Cerebellum (tissue), 4 donors: ENCODE measurements at places on chromosomes 7 and 10.
A peak's percentile ranks its signal among the peaks of the same experiment; 100 is the strongest.

- peak; percentile 85 for DNase-seq
Measured at GRCh38 chr7:142088022-142088714, 23.4 kb upstream of the MGAM2 start.

DNA sequence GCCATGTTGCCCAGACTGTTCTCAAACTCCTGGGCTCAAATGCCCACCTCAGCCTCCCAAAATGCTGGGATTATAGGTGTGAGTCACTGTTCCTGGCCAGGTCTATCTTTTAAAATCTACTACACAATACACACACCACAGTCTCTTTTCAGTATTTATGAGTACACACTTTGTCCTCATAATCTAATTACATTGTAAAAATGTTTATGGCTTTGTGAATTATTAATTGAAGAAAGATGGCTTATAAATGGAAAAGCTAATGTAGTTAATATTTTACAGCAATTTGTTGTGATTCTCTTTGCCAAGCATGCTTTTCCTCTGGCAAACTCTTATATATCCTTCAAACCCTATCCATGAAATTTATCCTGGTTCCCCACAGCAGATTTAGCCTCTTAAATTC lies 22.0 kb downstream of the LAMB4 start:
- DNase-seq: no peak

GRCh38 chr7:73774923-73775322 lies 4.9 kb upstream of the CLDN3 start:
- DNase-seq: no peak

GRCh38 chr7:34946486-34946885 lies 90.8 kb downstream of the DPY19L1 start:
- no peak for DNase-seq

- no peak for DNase-seq
Measured at GRCh38 chr10:88395677-88396076, 187.4 kb downstream of the RNLS start.

DNA sequence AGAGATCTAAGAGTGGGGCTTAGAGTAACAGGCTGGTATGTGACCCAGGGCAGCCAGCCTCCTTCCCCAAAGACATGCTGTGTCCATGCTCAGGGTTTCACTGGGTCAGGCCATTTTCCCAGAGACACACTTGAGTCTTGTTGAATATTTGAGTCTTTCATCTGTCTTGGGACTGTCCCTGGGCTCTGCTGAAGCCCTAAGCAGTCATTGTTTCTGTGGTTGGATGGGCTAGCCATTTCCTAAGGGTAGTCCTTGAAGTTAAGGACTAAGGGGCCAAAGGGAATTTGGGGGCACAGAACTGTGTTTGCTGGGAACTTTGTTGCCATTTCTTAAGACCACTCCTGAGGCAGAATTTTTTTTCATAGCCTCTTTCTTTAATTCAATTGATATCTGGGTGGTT lies 98.4 kb upstream of the SAMD8 start:
- DNase-seq: no peak

- DNase-seq: no peak
Measured at GRCh38 chr7:31368620-31369019, 28.1 kb upstream of the NEUROD6 start.

DNA sequence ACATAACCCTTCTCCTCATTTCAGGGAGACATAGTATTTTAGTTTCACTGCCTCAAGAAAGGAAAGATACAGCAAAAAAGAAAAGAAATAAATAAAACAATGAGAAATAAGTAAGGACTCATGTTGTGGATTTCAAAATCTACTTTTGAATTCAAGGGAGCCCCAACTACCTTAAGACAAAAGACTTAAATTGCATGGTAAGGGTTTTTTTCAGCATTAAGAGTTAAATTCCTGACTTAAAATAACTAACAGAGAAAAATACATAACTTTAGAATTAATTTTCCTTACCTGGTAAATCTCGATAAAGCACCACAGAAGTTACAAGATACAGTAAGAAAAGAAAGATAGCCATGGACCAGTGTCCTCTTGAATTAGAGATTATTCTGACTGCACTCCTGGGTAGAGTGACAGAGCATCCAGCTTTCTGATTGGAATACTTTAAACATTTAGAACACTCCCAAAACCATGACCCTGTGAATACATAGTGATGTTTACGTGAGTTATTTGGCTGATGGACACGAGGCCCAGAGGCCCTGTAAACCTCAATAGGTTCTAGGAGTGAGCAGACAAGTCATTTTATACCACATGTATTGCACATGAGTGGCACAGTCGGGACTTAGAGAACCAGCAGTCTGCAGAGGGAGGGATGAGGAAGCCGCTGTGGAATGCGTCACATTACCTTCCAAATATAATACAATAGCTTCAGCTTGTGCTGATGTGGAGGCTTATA lies 292.5 kb upstream of the SEMA3C start:
- no peak for DNase-seq

GRCh38 chr7:103859709-103860108 lies 129.7 kb downstream of the RELN start:
- no peak for DNase-seq

DNA sequence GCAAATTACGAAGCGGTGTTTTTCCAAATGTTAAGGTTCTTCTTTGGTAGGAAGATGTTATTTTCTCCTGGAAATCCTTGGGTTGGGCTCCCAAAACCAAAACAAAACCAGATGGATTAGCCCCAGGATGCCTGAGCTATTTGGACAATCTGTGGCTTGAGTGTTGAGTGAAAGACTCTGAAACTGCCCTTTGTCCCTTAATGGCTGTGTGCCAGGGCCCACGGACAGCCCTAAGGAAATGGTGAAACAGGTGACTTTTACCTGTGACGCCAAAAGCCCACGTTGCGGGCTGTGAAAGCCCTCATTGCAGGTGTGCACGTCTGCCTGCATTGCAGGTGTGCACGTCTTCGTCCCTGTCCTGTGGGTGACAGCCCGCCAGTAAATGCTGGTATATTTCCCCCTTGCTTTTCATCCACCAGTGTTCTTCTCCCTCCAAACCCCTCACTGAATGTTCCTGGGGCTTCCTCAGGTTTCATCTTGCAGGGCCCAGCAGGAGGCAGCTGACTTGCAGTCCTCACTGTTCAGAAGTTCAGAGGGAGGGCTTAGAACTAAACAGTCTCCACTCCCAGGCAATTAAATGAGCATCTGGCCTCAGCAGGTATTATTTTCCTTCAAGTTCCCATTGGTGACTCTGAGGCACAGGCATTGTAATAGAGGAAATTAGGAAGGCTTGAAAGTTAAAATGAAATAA lies 10.7 kb downstream of the PFKP start:
- peak; percentile 74 for DNase-seq

DNA sequence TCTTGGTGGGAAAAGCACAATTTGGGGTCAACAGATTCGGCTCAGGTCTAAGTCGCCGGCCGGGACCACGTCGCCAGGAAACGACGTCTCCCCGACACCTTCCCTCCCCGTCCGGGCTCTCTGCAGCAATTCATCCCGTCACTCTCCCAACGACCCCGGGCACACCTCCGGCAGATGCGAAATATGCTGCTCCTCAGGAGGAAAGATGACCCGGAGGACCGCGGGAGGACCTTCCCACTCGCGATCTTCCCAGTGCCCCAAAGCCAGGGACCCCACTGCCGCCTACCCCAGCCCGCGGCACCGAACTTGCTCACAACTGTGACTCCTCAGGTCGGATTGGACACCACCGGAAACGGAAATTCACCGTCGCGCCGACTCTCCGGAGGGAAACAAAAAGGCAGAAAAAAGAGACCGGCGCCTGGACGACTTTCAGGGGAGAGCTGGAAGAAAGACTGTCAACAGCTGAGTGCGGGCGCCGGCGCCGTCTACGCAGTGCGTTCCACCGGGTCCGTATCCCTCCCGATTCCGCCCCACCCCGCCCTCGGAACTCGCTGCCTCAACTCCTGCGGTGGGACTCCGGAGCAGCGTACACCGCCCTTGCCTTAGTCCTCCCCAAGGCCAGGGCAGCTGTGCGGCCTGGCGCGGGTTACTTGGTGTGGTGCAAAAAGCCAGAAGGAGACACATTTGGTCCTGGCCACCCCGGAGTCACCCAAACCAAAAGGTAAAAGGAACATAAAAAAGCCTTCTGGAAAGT lies 13.8 kb upstream of the SEC24C start:
- DNase-seq: peak; percentile 83

DNA sequence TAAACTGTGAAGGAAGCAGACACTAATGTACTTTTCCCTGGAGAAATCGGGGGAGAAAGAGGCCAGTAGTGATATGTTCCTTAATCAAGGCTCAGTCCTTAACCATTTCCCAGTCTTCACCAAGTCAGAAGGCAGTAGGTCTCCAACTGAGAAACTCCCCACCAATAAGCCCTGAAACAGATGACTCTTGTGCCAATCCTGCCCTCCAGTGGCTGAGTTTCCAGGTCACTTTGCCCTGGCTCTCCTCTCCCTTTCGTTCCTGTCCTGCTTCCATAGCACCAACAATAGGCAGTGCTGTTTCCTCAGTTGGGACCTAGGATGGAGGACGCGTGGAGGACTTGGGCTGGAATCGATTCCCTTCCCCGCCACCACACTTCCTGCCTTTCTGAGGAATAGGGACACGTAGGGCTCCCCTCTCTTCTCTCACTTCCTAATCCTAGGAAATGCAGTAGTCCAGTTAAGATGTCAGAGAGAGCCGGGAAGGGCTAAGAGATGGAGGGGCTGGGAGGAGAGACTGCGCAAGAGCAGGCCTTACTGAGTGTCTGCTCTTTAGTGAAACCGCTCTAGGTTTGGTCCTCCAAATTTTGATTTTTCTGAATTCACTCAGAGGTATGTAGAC lies 23.4 kb downstream of the ATOH7 start:
- peak; percentile 44 for DNase-seq

GRCh38 chr10:127720142-127720541 lies 16.8 kb upstream of the FOXI2 start:
- no peak for DNase-seq

- DNase-seq: no peak
Measured at GRCh38 chr10:130500261-130501000, 364.2 kb downstream of the GLRX3 start.

DNA sequence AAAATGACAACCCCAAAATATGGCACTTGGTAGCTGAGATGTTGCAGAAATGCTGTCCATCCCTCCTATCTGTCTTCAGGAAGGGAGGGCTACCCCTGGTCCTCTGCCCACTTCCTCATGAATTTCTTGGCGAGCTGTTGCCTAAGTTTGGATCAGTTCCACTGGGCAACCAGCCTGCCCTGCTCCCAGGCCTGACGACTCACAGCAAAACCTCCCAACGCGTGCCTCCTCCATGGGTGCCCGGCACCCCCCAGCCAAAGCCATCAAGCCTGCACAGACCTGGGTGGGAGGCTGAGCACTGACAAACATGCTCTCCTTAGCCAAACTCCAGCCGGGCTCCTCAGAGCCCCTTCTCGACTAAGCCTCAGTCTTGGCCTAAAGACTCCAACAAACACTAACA lies 8.9 kb downstream of the VSTM4 start:
- DNase-seq: peak; percentile 72

- DNase-seq: no peak
Measured at GRCh38 chr7:141943846-141944245, 2.9 kb downstream of the CLEC5A start.

DNA sequence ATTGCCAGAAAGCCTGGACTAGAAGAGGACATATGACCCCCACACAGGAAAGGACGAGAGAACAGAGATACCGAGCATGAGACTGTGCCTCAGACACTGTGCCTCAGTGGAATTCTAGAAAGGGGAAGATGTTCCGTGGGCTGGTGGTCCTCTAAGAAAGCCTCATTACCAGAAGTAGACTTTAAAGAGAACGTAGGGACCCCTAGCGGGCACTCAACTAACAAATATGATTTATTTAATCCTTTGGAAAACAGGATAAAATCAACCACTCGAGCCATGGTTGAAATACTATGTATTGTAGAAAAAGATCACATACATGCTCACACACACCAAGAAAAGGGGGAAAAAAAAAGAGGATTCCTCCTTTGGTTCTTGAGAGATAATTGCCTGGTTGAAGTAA lies 701.2 kb upstream of the SORCS1 start:
- DNase-seq: no peak

- DNase-seq: no peak
Measured at GRCh38 chr10:32976338-32976737, 18.3 kb upstream of the ITGB1 start.

DNA sequence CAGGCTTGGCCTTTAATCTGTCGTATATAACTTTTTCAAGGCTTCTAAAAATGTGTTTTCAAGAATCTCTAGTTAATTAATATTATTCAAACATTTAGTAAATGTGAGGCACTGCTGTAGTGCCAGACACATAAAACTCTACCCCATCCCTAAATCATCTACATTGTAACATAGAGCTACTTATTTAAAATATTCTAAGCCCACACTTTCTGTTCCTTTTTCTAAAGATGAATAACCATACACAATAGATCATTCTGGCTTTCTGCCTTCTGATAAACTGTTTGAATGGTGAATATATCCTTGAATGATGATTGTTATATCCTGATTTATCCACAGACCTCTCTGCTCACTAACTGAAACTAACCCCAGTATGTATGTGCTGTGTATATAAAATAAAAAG lies 41.4 kb downstream of the BRAF start:
- DNase-seq: no peak

GRCh38 chr10:34739915-34740314 lies 75.2 kb downstream of the PARD3 start:
- DNase-seq: no peak

- DNase-seq: no peak
Measured at GRCh38 chr10:98370831-98371820, 43.9 kb downstream of the PYROXD2 start.

GRCh38 chr10:25072786-25073185 lies 56.4 kb downstream of the THNSL1 start:
- no peak for DNase-seq

GRCh38 chr10:49280001-49280408 lies 19.0 kb upstream of the C10orf71 start:
- DNase-seq: no peak

- no peak for DNase-seq
Measured at GRCh38 chr10:18606051-18606695, 45.2 kb downstream of the NSUN6 start.

- DNase-seq: no peak
Measured at GRCh38 chr7:78783179-78783962, 670.1 kb downstream of the MAGI2 start.

DNA sequence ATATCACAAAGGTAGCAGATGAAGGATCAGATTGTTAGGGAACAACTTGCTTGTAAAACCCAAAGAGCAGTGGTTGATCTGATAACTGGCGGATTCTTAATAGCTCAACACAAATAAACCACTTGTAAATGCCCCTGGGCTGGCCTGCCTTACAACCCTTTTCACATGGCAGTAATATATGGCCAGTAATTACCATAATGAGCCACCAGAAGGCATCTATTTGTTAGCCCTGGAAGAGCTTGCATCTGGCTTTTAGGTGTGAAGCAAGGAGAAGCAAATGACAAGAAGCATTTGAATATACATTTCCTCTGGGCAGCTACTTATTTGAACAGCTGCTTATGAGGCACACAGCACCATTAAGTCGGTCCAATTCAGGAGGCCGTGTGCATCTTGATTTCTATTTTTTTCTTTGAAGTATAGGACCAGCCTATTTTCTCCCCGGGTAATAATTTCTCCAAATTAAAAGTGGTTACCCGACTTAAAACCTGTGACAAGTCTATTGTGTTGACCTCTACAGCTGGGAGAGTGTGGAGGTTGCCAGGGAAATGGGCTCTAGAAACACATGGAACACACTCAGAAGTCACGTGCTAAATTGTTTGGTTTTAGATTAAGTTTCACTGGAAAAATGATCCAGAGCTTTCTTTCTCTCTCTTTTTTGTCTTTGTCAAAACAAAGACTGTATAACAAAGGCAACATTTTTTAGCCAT lies 113.4 kb downstream of the SEM1 start:
- no peak for DNase-seq

- DNase-seq: no peak
Measured at GRCh38 chr10:36171556-36171952, 529.5 kb upstream of the FZD8 start.
